Caki2 (cell line): ENCODE measurements at places on chromosomes 3 and 15. TPM values are rescaled to one million over a fixed set of nuclear protein-coding genes. Genes with fewer than 3 reads are reported as not detected.

Gene CFAP100
- total RNA-seq, result not detected in 2 replicates

Gene FGD5
- not detected in 2 replicates for total RNA-seq

Gene CCRL2
- total RNA-seq, result not detected in 2 replicates

Gene RYR3
- total RNA-seq, result 0.12 and 0.84 TPM in 2 replicates

Gene HIGD2B
- total RNA-seq, result not detected in 2 replicates

Gene ZNF502
- total RNA-seq, result not detected in 2 replicates

Gene GRIP2
- total RNA-seq, result 0.68 TPM in 1 of 2 replicates, not detected in the other

Gene MRAS
- 16.3 and 17.3 TPM in 2 replicates for total RNA-seq

Gene TXNRD3
- 4.4 and 12.3 TPM in 2 replicates for total RNA-seq

Gene IL17RD
- total RNA-seq, result 0.81 and 2.6 TPM in 2 replicates

Gene AHSG
- not detected in 2 replicates for total RNA-seq

Gene STX19
- not detected in 2 replicates for total RNA-seq

Gene VPS13C
- total RNA-seq, result 7.2 and 74.6 TPM in 2 replicates

Gene MESP2
- 0.43 and 1.4 TPM in 2 replicates for total RNA-seq

Gene CHD2
- total RNA-seq, result 26.6 and 83.0 TPM in 2 replicates

Gene MFSD1
- total RNA-seq, result 82.7 and 94.6 TPM in 2 replicates

Gene ACAP2
- total RNA-seq, result 18.7 and 19.8 TPM in 2 replicates

Gene BSN
- total RNA-seq, result 0.03 TPM in 1 of 2 replicates, not detected in the other

Gene GOLGA8O
- 0.72 and 6.1 TPM in 2 replicates for total RNA-seq

Gene ALS2CL
- total RNA-seq, result 2.1 and 3.9 TPM in 2 replicates

Gene PAQR5
- total RNA-seq, result 48.3 and 50.0 TPM in 2 replicates

Gene ACTR8
- 12.3 and 18.5 TPM in 2 replicates for total RNA-seq

Gene SCN11A
- 0.03 TPM in 2 replicates for total RNA-seq

Gene DNAH12
- total RNA-seq, result 0.07 TPM in 1 of 2 replicates, not detected in the other

Gene ACSBG1
- total RNA-seq, result not detected in 2 replicates

Gene PLA2G4E
- total RNA-seq, result not detected in 2 replicates

Gene TTLL13
- total RNA-seq, result 0.07 and 4.3 TPM in 2 replicates

Gene VEPH1
- 79.0 and 127 TPM in 2 replicates for total RNA-seq

Gene CCDC191
- total RNA-seq, result 0.14 and 0.23 TPM in 2 replicates

Gene TM4SF4
- 10.9 TPM in 1 of 2 replicates, not detected in the other for total RNA-seq

Gene EPHA3
- not detected in 2 replicates for total RNA-seq

Gene C2CD4B
- not detected in 2 replicates for total RNA-seq

Gene CCR8
- total RNA-seq, result not detected in 2 replicates

Gene CYP11A1
- not detected in 2 replicates for total RNA-seq

Gene DAZL
- not detected in 2 replicates for total RNA-seq

Gene CCK
- total RNA-seq, result not detected in 2 replicates

Gene SLC15A2
- not detected in 2 replicates for total RNA-seq

Gene SLC22A14
- total RNA-seq, result not detected in 2 replicates

Gene SI
- total RNA-seq, result not detected in 2 replicates

Gene PTH1R
- 3.1 and 3.3 TPM in 2 replicates for total RNA-seq

Gene LEKR1
- 0.29 TPM in 1 of 2 replicates, not detected in the other for total RNA-seq

Gene ZNF654
- total RNA-seq, result 2.7 and 7.6 TPM in 2 replicates

Gene STAB1
- not detected in 2 replicates for total RNA-seq
